ENCODE measurements at places on chromosomes 12 and 14.

GRCh38 chr14:71733210-71733883, 198.9 kb upstream of the RGS6 start:
- no peak for DNase-seq

DNA sequence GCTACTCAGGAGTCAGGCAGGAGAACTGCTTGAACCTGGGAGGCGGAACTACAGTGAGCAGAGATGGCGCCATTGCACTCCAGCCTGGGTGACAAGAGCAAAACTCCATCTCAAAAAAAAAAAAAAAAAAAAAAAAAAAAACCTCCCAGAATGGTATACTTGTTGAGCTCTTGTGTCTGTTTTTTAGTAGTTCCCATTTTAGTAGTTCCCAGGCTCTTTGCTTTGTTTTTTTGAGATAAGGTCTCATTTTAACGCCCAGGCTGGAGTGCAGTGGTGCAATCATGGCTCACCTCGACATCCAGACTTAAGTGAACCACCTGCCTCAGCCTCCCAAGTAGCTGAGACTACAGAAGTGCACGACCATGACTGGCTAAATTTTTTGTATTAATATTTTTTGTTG, 13.4 kb downstream of the ATXN2 start:
- DNase-seq = no peak

- no peak for DNase-seq
Observed at GRCh38 chr14:76073717-76074116, 78.0 kb upstream of the GPATCH2L start.

DNA sequence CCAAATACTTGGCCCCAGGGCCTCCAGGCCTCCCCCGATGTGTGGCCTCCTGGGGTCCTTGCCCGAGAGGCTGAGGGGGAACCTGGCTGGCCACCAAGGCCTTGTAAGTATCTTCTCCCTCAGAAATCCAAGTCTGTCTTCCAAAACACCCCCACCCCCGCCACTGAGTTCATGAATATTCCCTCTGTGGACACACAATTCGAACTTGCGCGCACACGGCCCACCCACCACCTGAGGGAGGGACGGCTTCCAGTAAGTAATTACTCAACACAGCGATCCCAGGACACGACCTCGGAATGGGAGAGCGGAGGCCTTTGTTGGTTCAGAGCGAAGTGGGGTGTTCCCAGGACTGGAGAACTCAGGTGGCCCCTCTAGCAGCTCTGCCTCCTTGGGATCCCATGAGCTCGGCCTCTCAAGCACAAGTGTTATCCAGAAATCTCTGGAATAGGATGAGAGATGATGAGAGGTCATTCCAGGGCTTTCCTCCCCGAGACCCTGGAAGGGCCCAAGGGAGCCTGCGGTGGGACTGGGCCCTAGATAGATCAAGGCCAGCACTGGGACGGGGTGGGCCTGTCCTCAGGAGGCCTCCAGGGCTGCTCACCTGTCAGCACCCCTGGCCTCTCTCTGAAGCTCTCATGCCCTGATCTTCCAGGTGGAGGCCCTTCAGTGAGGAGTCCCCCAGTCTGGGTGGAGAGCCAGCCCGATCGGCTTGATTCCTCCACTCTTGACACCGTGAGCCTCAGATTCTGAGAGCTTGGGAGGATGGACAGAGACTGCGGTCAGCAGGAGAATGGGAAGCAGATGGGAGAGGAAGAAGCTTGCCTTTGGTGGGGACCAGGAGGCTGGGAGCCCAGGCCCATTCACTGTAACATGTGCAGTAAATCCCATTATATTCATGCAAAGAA, 219.0 kb upstream of the RTL1 start:
- DNase-seq = no peak

- DNase-seq = no peak
Observed at GRCh38 chr12:115451780-115452736, 768.1 kb upstream of the TBX3 start.

GRCh38 chr12:43210485-43211192, 341.4 kb downstream of the ADAMTS20 start:
- no peak for DNase-seq

GRCh38 chr12:120229487-120230325, 28.8 kb upstream of the RPLP0 start:
- DNase-seq = no peak

DNA sequence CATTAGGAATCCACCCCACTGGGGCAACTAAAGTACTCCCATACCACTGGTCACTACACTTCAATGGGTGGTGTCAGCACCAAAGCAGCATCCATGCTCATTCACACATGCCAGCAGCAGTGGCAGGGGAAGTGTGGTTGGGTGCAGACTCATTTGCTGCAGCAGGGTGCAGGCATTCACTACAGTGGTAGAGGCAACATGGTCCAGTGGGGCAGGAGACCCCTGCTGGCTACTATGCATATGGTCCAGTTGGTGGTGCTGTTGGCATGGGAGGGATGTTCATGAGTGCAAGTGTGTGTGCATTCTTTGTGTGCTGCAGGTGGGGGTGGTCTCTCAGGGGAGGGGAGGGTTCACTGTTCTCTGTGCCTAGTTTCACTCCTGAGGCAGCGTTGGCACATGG, 908.4 kb upstream of the NOVA1 start:
- no peak for DNase-seq

DNA sequence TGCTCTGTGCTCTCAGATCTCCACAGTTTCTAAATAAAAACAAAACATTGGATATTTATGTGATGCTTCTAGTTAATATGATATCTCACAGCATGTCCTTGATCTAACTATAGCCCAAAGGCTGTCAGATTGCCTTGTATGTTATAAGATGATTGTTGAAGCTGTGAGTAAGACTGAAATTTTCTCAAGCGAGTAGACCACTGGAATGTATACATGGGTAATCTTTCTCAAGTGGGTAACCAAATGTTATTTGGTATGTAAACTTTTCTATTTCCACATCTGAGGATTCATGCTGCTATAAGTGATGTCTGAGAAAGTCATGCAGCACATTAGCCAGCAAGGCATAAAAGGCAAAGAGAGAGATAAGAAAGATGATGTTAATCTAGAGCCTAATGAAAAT, 886.7 kb downstream of the NRXN3 start:
- DNase-seq = no peak

DNA sequence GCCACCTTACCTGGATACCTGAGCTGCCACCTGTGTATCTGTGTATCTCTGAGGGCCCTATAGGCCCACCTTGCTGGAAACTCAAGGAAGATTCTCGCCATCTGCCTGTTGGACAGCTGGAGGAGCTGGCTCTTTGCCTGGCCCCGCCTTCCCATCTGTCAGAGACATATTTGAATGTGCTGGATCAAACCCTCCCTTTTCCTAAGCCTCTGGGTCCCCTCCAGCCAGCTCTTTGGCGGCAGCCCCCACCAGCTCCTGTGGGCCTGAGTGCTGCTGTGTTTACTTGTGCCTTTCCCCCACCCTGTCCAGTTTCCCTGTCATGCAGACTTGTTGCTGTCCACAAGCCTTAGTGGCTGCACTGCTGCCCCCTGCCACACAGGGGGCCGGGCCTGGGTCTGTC, 55.9 kb upstream of the SRSF5 start:
- DNase-seq = no peak

DNA sequence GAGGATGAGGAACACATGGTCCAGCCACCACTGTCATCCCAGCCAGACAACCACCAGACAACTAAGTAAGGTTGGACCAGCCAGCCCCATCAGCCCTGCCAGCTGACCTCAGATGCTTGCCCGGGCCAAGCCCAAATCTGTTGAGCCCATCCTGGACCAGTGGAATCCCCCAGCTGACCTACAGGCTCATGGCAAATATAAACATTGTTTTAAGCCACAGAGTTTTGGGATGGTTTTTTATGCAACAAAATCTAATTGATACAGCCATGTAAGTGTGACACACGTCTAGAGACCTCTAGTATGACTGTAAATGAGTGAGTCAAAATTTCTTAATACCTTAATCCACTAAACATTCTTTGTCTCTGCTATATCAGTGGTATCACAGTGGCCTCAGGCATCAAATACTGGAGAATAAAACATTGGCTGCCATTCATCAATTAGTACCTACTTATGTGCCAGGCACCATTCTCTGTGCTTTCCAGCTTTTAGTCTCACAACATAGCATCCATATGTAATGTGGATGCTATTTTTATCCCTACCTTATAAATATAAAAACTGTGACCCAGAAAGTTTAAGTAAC, 24.2 kb upstream of the NT5DC3 start:
- DNase-seq = no peak

DNA sequence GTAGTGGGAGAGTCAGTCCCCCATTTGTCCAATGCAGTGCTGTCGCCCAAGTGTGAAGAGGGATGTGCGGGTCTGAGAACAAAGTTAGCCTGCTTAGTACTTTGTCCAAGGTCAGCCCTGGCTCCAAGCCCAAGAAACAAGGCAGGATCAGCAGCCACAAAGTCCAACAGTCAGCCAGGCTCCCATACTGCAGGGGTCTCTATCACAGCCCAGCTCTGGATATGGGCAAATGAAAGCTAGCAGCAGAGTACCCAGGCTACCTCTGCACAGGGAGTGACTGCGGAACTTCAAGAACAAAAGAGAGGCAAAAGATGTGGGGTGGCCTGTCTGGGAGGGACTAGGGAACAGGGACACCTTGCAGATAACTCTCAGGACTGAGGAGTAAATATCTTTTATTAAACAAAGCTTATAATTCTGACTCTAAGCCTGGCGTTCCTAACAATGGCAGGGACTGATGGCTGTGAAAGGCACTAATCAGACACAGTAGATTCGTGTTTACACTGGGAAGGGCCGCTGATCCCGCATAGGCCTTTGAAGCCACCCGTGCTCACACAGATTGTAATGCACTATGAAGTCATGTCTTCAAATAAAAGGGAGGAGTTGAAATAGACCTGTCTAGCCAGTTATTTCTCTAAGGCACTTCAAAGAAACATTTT, 91.0 kb upstream of the EEA1 start:
- no peak for DNase-seq

DNA sequence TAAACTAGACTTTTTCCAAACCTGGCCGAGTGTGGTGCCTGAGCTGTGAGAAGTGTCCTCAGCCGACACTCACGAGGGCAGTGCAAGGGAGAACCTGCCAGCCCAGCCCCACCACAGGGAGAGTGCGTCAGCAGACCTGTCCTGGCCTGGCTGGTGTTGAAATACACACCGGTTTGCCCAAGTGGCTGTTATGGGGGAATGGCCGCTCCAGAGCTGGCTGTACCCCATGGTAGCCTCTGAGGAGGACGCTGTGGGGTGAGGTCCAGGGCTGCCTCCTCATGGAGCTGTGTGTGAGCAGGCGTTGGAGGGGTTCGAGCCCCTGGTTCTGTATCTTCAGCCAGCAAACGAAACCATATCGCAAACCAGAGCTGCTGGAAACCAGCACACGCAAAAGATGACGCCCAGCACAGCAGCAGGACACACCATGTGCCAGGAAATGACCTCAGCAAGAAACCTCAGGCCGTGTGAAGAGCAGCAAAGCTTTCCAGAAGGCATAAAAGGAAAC, 9.4 kb downstream of the ANKRD9 start:
- no peak for DNase-seq

DNA sequence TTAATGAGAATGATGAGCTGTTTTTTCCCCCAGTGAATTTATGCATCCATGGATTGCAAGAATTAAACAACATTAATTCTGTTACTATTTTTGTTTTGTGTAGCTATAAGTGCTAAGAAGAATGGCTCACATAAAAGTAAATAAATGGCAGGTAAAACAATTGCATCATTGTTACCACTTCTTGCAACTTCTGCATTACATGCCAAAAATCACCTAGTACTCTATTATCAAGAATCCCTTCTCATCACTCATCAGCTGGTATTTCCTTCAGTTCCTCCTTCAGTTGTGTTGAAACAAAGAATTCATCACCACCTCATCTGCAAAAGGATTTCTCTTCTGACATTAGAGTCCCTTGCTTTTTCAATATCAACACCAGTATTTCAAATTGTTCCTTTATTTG, 773 bp downstream of the A2M start:
- DNase-seq = no peak

GRCh38 chr12:25052914-25053211, 104.0 kb upstream of the BCAT1 start:
- DNase-seq = no peak

- no peak for DNase-seq
Observed at GRCh38 chr12:49032679-49033447, 14.3 kb upstream of the PRKAG1 start.

DNA sequence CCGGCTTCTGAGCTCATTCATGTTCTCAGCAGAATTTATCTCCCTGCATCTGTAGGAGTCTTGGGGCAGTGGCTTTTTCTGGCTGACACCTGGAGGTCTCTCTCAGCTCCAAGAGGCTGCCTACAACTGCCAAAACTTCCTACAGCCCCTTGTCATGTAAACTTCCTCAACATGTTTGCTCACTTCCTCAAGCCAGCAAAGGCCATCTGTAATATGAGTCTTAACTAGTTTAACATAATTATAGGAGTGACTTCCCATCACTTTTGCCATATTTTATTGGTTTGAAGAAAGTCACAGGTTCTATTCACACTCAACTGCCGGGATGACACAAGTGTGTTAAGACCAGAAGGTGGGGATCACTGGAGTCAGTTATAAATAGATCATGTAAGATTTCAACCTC, 194.0 kb downstream of the VRK1 start:
- no peak for DNase-seq

DNA sequence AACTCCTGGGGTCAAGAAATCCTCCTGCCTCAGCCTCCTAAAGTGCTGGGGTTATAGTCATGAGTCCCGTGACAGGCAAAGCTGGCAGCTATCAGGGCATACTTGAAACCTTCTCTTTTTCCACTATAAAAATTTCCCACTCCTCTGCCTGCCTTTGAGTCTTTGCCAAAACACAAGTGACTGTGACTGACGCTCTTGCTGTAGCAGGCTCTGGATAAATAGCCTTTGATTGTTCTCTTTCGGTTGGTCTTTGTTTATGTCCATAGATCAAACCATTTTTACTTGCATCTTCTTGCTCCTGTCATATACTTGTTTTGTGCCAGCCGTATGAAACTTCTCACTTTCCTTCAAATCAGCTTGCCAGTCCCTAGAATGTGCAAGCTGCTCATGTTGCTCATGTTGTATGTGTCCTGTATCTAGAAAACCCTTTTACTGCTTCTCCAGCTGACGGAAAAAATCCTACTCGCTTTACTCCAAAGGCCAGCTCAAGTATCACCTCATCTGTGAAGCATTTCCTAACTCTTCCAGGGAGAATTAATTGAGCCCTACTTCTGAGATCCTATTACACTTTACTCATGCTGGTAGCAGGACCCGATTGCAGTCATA, 73.1 kb downstream of the RESF1 start:
- no peak for DNase-seq

- DNase-seq = no peak
Observed at GRCh38 chr12:26748741-26749431, 84.1 kb downstream of the ITPR2 start.

DNA sequence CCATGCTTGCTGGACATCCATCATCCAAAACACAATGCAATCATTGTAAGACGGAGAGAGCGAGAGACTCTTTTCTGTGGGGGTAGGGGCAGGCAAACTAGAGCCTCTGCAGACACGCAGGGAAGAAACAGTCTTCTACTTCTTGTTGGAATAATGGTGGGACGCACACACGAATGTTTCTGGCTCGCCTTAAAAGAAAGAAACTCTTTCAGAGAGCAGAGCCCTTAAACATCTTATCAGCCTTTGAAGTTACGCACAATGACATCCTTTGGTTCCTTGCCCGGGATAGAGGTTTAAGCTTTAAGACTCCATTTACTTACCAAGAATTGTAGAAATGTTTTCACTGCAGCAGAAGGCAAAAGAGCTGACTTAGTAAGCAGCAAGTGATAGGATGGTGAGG, 133.8 kb upstream of the FOXN3 start:
- no peak for DNase-seq

Measured in activated naive CD4-positive, alpha-beta T cell (primary cell).